ENCODE measurements at places on chromosomes 4 and X. TPM values are rescaled to one million over a fixed set of nuclear protein-coding genes. Genes with fewer than 3 reads are reported as not detected.

- no peak for DNase-seq
Observed at GRCh38 chr4:19945979-19946380, 305.7 kb upstream of the SLIT2 start.

Gene NAA11
- total RNA-seq, result not detected

DNA sequence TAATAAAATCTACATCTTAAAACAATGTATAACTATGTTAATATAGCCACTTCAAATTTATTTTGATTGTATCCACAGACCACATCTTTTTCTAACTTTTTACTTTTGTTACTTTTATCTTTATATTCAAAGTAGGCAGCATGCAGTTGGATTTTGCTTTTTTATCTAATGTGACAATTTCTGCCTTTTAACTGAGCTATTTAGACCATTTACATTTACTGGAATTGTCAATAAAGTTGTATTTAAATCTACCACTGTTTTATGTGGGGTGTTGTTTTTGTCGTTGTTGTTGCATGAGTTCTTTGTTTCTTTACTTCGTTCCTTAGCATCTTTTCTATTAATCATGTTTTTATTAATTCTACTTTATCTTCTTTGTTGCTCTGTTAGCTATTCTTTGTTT, 42.0 kb downstream of the NEUROG2 start:
- DNase-seq, result no peak

Gene GLUD2
- 0.24 TPM for total RNA-seq

Gene WDR44
- 9.9 TPM for total RNA-seq

DNA sequence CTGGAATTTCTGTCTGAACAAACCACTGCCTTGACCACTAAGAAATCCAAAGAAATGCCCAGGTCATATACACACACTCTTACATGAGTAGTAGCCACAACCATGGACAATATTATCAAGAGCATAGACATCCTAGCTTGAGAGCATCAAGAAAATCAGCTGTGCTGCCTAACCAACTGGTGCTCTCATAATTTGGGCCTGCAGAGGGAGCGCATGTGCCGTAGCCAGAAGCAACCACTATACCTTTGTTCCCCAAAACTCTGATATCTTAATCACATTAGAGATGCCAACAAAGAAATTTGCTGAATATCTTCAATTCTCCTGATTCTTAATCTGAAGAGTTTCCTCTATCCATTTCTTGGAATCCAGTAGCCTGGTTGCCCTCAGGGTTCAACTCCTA, 163.6 kb downstream of the ZNF674 start:
- DNase-seq, result peak; percentile 47

- DNase-seq, result no peak
Observed at GRCh38 chr4:33422656-33423055, 2702.5 kb downstream of the PCDH7 start.

Gene GRID2
- not detected for total RNA-seq

- no peak for DNase-seq
Observed at GRCh38 chr4:113331811-113332210, 282.4 kb downstream of the ANK2 start.

Gene HHIP
- not detected for total RNA-seq

Gene ZNF630
- total RNA-seq, result 1.3 TPM

Gene FDCSP
- total RNA-seq, result not detected

GRCh38 chr4:16186986-16187385, 39.3 kb downstream of the TAPT1 start:
- DNase-seq, result no peak

GRCh38 chr4:76623217-76624045, 188.4 kb downstream of the SHROOM3 start:
- DNase-seq, result no peak

Gene SLC2A9
- total RNA-seq, result not detected

DNA sequence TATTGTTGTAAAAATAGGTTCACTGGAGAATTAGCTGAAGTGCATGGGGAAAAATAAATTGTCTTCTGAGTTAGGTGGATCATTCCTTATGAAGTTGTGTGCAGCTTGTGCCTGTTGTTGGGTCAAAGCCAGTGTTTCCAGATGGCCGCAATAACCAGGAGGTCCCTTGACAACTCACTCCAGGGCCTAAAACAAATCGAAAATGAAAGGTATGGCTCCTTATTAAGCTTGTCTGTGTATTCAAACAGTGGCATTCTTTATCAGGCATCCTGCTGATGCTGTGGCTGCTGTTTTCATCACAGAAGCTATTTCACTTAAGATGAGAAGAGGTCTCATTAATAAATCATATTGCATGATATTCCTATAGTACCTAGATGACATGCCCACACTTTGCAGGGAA, 80.2 kb downstream of the GRIA2 start:
- no peak for DNase-seq

Gene GAGE12J
- total RNA-seq, result not detected

- no peak for DNase-seq
Observed at GRCh38 chr4:174673865-174674264, 151.6 kb upstream of the HPGD start.

DNA sequence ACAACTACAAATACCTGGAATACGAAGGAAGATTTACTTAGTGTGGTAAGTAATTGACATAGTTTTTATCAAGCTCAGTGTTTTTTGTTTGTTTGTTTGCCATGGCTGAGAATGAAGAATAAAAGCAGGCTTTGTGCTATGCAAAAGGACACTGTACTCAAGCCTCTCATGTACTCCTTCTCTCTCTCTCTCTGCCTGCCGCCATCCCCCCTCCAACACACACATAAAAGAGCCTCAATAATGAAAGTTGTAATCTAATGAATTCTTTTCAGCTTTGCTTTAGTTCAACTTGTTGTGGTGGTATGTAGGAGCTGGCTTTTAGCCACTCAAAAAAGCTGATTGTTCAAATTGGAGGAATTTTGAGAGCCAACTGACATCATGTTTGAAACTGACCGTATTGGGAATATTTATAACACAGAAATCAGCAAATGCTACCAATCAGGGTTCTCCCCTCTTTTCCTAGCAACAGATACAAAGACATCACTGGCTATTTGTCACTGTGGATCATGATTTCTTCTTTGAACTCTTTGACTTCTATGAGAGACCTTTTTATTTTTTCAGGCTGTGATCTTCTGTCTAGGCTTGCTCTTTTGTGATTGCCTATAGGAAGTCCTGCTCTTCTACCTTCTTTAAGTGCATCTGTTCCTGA, 1148.8 kb downstream of the RAPGEF2 start:
- no peak for DNase-seq

Gene MAGED4B
- 10.5 TPM for total RNA-seq

Gene ATOH1
- total RNA-seq, result not detected

DNA sequence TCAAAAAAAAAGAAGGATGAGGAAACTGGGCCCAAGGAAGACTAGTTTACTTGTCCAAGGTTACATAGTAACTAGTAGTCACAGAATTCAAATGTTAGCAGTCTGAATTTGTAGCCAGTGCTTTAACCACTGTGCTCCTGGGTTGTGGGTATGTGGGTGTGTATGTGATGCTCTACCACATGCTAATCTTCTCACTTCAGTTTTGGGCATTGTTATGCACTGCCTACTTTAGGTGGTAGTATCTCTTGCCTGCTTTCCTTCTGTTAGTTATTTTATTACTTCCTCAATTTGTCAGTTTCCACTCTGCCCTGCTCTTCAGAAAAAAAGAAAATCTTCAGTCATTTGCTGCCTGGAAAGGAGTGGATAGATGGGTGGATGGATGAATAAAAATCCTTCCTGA, 219.2 kb downstream of the RPA4 start:
- DNase-seq, result peak; percentile 1

Gene QRFPR
- not detected for total RNA-seq

DNA sequence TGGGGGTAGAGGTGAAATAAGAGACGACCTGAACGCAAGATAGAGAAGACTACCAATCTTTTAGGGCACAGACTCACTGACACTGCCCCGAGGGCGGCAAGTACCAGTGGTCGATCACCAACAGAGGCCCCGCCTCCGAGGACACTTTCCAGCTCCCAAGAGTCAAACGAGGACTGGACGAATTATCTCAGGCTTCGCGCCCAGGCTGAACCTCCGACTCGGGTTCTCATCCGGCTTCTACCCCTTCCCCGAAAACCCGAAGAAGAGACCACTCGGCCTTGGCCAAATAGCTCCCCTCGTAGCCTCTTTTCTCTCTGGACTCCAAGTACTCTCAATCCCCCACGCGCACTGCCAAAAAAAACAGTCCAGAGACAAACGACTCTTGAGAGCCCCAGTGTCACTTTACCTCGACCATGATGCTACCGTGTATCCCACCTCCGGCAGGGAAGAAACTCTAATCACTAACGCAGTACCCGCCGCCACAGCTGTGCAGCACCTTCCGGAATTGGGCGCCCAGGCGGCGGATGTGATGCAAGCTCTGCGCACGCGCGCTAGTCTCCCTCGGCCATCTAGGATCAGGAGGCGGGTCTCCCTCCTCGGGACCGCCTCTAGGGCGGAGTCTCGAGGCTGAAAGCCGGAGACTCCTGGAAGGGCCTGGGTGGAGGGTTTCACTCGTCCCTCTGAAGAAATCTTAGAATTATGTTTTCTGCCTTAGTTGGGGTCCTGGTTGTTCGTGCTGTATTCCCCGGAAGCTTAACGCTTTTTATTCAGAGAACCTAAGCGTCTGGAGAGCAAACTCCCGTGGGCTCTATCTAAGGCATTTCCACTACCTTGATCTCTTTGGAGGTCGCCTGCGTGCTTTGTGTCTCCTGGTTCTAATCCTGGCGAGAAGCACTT, at the start of gene PLRG1:
Gene PLRG1 (minus strand): TSS at position 507 of the 897 bp plus-strand sequence. CDS start 92 bp downstream, at position 415.
- DNase-seq, result peak; percentile 97

Gene DUX4
- total RNA-seq, result not detected

- DNase-seq, result no peak
Observed at GRCh38 chr4:168883513-168883912, 126.5 kb downstream of the CBR4 start.

DNA sequence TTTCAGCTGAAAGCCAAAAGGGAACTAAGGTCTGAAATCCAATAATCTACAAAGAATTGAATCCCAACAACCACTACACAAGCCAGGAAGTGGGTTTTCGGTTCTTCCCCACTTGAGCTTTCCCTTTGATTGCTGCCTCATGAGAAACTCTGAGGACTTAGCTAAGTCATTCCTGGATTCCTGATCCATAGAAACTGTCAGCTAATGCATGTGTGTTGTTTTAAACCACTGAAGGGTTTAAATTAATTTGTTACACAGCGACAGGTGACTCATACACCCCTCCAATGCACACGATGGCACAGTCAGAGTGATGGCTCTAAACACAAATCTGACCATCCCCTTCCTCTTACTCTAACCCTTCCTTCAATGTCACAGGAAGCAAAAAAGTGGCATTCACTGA, 282.9 kb downstream of the RAB28 start:
- DNase-seq, result no peak

GRCh38 chrX:30489323-30489722, 88.2 kb downstream of the TASL start:
- no peak for DNase-seq

GRCh38 chrX:143854006-143854405, 29.9 kb upstream of the UBE2NL start:
- no peak for DNase-seq

Gene TACR3
- total RNA-seq, result not detected

DNA sequence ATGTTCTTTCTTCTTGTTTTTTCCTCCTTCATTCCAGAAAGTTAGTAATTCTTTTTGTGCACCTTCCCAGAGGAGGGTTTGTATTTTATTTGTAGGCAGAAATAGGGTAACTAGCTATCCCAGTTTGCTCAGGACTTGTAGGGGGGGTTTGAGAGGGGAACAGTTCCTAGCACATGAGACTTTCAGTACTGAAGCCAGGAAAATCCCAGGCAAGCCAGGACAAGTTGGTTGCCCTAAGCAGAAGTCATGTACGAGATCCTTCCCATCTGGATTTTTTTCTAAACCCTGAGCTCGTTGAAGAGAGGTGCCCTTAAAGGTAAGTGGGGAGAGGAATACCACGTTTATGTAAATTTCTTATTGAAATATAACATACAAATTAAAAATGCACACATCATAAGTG, 15.6 kb upstream of the TAB3 start:
- DNase-seq, result no peak

Gene CCNB3
- total RNA-seq, result 1.8 TPM

Gene ZXDA
- 2.6 TPM for total RNA-seq

DNA sequence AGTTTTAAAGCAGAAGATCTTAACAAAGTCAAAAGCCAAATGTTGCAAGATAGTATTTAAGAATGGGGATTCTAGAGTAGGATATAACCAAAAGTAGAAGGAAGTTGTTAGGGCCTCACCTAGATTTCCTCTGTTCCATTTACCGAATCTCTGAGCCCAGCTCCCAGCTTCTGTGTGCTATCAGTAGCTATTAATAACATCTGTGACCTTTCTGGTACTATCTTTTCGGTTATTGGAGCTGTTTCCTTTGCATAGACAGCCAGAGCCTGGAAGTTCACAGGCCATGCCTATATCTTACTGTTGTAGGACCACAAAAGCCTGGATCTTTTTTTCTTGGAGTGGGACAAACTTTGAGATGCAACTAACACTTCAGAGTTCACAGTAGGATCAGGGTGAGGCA, 244.2 kb downstream of the PPP1R2C start:
- DNase-seq, result no peak

- no peak for DNase-seq
Observed at GRCh38 chrX:105263801-105264200, 43.3 kb upstream of the TEX13A start.

Gene WWC2
- total RNA-seq, result not detected

GRCh38 chr4:7938609-7939376, 868 bp downstream of the AFAP1 start:
- no peak for DNase-seq

Gene FGFBP1
- not detected for total RNA-seq

DNA sequence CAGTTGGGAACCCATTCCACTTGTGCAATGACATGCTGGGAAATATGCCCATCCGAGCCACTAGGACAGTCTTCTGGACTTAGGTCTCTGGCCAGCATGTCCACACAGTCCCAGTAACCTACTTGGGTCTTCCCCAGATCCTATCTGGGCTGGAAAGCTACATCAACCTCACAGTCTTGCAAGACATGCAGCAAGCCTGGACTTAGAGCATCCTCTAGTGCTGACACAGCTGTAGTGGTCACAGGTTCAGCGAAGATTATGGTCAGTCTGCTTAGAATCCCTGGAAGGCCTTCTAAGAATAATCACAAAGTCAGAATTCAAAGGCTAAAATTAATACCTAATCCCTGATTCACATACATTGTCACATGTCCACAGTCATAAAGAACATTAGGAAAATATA, 842.7 kb downstream of the STPG2 start:
- no peak for DNase-seq

GRCh38 chr4:179145746-179146525, 1703.7 kb upstream of the AGA start:
- no peak for DNase-seq

- no peak for DNase-seq
Observed at GRCh38 chr4:64271601-64272081, 137.6 kb downstream of the TECRL start.

- no peak for DNase-seq
Observed at GRCh38 chr4:10333942-10334341, 123.3 kb downstream of the ZNF518B start.

DNA sequence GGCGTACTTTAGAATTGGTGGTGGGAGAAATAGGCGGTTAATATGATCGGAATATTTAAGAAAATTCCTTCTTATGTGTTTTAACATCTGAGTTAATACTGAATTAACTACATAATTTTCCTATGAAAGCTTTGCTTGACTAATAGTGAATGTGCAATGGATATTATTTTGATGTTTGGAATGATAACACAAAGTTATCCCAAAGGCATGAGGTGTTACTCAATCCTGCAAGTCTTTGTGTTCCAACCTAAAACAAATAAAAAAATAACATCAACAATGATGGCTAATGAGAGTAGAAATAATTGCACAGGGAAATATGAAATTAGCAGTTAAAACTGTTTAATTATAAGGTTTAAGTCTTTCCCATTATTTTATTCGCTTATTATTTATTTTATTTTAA, 183.6 kb upstream of the ARSJ start:
- DNase-seq, result no peak

Gene YY2
- 2.2 TPM for total RNA-seq
